ENCODE measurements at places on chromosomes 12 and 14. TPM values are rescaled to one million over a fixed set of nuclear protein-coding genes. Genes with fewer than 3 reads are reported as not detected.

Gene PTPRO
- total RNA-seq = 1.4 TPM

Gene LPCAT3
- 23.8 TPM for total RNA-seq

Gene SLC39A5
- 0.44 TPM for total RNA-seq

DNA sequence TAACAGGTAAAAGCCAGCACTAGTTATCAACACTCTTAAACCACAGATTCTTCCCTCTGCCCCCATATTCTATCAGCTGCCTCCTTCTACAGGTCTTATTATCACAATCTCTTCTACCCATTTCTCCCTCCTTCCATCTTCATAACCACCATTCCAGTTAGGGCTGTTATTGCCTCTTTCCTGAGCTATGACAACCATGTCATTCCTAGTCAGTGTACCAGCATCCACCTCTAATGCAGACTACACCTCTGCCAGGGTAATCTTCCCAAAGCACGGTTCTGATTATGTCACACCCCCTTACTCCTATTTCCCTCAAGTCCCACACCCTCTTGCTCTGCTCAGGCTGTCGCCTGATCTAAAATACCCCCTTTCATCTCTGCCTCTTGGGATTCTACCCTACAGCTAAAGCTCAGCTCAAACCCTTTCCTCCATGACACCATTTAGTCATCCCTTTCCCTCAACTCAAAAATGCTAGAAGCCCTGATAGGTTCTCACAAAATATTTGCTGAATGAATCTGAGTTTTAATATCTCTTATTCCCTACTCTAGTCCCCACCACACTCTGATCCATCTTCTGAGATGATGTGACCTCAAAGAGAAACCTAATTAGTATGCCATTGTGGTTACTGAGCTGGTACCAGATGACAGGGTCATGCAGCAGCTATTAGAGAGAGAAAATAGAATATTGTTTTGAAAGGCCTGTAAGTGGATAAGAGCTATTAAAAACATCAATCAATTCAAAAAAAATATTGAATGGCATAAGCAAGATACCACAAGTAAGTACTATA is 11.7 kb downstream of the RACGAP1 start:
- no peak for DNase-seq

GRCh38 chr14:64708148-64709004 is 4.2 kb downstream of the PLEKHG3 start:
- DNase-seq = no peak

DNA sequence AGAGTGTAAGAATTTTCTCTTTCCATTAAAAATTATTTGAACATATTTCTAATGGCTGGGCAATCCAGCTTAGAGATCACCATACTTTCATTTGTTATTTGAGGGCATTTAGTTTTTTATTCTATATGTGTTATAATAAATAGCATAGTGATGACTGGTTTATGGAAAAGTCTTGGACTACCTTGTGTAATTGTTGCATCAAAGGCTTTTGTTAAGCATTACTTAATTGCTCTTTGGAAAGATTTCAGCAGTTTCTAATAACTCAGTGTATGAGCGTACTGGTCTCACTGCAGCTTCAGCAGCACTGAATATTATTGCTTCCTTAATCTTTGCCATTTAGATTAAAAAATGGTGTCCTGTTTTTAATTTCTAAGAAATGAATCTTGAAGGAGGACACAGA is 22.8 kb downstream of the TMEM19 start:
- DNase-seq = no peak

- DNase-seq = no peak
Observed at GRCh38 chr12:94172973-94173372, 24.6 kb downstream of the PLXNC1 start.

- DNase-seq = no peak
Observed at GRCh38 chr14:98622208-98623051, 649.6 kb downstream of the BCL11B start.

DNA sequence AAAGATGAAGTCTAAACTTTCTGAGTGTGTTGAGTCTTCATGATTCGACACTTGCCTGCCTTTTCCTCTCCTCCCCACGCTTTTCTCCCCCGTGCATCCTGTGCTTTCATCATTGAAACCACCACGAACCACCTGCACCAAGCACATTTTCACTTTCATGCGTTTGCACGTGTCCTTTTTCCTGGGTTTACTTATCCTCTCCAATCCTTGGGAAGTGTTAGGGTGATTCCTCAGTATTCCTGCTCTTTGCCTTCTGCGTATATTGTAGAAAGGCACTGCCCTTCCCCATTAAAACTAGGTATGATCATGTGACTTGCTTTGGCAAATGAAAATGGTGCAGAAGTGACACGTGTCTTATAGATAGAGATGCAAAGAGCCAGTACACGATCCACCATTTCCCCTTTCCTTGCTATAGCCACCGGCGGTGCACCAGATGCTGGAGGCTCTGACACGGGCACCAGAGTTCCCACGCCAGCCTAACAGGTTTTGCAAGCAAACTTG is 106.6 kb downstream of the BRMS1L start:
- peak; percentile 50 for DNase-seq

GRCh38 chr12:55717011-55718007 is 1.5 kb downstream of the BLOC1S1 start:
- no peak for DNase-seq

DNA sequence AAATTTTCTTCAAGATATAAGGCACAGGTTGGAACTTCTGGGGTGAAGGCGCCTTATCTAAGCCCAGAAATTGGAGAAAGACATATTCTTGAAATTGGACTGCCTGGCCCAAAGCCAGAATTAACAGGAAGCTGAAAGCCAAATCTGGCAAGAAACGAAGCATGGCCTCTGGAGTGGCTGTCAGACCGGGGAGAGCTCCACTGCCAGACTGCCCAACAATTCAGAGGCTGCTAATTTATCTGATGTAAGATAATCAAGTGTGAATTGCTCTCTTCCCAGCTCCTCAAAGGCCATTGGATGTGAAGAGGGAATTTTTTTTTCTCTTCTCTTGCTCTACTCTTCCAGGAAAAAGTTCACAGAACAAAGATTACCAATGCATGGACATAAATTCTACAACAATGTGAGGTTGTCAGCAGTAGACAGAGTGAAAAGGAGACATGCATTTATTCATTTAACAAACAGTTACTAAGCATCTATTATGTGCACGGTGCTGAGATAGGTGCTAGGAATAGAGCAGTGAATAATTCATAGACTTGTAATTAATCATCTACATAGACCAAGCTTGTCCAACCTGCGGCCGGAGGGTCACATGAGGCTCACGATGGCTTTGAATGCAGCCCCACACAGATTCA is at the start of gene GDF3:
Gene GDF3, minus strand, starts transcription at position 210 of the 632 bp plus-strand sequence. Its CDS starts 47 bp downstream, at position 163.
- no peak for DNase-seq

- no peak for DNase-seq
Observed at GRCh38 chr14:104292084-104292970, 153.9 kb downstream of the KIF26A start.

GRCh38 chr14:35299708-35300107 is 7.5 kb downstream of the PSMA6 start:
- DNase-seq = no peak

GRCh38 chr12:29574500-29574899 is 77.0 kb upstream of the OVCH1 start:
- no peak for DNase-seq

GRCh38 chr14:52380294-52380693 is 66.2 kb downstream of the PTGER2 start:
- DNase-seq = no peak

DNA sequence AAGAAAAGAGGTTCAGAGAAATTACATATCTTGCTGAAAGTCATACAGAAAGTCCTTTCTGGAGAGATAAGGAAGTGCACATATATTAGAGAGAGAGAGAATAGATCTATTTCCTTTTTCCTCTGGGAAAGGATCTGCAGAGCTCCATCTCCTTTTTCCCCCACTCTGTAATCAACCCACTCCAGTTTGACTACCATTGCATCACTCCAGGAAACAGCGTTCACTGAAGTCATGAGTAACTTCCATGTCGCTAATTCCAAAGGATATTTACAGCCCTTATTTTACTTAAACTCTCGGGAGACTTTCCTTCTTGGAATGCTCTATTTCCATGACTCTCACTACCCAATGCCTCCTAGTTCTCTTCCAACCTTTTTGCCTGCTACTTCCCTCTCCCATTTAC is 72.5 kb upstream of the PARP11 start:
- no peak for DNase-seq
